ENCODE measurements at places on chromosomes 5 and 9.
A peak's percentile ranks its signal among the peaks of the same experiment; 100 is the strongest.

GRCh38 chr9:71253011-71253410, 131.6 kb upstream of the TRPM3 start:
- DNase-seq = no peak

GRCh38 chr5:87774804-87775203, 362.1 kb upstream of the CCNH start:
- no peak for DNase-seq

DNA sequence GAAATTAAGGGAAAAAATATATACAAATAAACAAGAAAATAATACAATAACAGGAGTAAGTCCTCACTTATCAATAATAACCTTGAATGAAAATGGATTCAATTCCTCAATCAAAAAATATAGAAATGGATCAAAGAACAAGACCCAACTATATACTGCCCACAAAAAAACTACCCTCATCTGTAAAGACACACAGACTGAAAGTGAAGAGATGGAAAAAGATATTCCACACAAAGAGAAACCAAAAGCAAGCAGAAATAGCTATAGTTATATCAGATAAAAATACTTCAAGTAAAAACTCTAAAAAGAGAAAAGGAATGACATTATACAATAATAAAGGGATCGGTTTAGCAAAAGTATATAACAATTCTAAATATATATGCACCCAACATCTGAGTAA, 66.5 kb downstream of the KIAA0825 start:
- no peak for DNase-seq

DNA sequence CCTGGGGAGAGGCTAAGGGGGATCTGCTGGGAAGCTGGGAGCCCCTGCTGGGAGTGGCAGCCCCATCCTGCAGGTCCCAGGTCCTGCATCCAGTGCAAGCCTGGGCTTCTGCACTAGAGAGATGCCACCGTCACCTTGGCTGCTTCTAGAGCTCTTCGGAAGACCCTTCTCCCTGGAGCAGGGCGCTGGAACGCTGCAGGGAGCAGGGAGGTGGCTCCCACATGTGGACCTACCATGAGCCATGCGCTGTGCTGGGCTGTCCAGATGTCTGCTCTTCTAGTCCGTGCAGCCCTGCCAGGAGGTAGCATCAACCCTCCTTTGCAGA, 90.9 kb upstream of the PHYKPL start:
- no peak for DNase-seq

DNA sequence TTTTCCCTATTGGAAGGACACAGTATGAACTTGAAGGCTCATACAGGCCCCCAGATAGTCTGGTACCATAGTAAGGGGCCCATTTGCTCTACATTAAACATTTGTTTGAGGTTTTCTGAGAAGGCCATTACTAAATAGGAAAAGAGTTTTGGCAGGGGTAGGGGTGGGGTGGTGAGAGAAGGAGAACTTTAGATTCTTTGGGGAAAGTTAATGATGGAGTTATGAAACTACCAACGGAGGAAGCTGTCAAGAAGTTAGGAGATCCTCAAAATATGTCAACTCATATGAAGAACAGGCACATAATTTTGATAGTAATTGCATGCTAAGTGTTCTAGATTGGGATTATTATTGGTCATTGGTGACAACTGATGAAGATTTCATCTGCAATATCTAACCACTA, 114.7 kb downstream of the TAF11L14 start:
- DNase-seq = peak; percentile 56

GRCh38 chr5:126543660-126544059, 51.4 kb downstream of the ALDH7A1 start:
- no peak for DNase-seq

- DNase-seq = peak; percentile 61
These were observed 288.6 kb upstream of the DAB2 start for GRCh38 chr5:39713250-39713916.

GRCh38 chr5:153969563-153969895, 69.2 kb downstream of the FAM114A2 start:
- no peak for DNase-seq

DNA sequence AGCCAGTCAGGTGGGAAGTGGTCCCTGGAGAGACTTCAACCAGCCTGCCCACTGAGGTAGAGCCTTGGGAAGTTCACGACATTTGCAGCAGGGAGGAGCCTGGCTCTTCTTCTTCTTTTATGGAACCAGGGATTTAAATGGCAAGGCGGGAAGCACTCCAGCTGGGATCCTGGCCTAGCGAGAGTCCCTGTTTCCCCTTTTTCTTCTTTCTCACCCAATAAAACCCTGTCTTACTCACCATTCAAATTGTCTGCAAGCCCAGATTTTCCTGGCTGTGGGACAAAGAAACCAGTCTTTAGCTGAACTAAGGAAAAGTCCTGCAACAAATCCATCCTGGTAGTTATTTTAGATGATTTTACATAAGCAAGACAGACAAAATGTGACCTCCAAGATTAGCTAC, 503.7 kb downstream of the CDH10 start:
- no peak for DNase-seq

DNA sequence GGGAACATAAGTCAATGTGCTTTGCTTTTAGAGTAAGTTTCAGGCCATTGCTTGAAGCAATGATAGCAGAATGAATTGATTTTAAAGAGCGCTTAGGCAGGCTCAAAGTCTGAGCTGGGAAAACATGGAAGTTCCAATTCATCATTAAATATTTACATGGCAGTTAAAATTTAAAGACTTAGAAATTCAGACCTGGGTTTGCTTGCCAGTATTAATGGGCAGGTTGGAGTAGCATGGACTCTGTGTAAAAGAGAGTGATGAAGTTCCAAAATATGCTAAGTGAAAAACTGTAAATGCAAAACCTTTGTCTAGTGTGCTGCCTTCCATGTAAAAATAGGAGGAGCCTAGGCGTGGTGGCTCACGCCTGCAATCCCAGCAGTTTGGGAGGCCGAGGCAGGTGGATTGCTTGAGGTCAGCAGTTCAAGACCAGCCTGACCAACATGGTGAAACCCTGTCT, 48.3 kb upstream of the PIK3R1 start:
- DNase-seq = no peak

Data from suppressor macrophage treated with lipopolysaccharide for 1 hour (primary cell).